ENCODE measurements at places on chromosomes 4 and X.

DNA sequence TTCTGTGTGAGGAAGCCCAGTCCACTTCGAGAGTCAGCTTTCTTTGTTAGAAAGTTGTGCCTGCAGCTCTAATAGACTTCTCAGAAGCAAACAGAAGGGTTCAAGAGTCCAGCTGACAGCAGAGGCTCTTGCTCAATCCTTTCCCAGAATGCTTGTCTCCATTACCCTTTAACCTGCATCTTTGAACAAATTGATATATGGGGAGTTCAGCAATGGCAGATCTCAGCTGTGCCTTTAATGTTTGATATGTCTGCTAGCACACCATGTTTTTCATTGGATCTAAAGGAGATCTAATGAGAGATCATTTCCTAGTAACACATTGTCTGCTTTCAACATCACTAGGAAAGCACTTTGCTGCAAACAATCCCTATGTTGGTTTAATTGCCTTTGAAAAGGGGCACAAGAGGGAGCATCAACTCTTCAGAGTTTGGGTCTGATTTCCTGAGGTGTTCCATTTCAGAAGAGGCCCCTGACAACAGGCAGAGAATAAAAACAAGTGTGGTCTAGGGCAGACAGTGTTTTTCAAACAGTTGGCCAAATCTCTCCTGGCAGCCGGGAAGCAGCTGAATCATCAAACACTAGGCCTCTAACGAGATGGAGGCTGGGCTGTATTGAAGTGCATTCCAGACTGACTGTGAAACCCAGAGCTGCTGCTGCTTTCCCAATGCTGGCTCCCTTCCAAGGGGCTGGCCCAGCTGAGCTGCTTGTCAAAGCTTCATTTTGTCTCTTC lies 55.5 kb downstream of the LUZP4 start:
- DNase-seq = peak; percentile 81

- DNase-seq = no peak
These were observed 10.4 kb upstream of the PDGFRA start for GRCh38 chr4:54218736-54219135.

DNA sequence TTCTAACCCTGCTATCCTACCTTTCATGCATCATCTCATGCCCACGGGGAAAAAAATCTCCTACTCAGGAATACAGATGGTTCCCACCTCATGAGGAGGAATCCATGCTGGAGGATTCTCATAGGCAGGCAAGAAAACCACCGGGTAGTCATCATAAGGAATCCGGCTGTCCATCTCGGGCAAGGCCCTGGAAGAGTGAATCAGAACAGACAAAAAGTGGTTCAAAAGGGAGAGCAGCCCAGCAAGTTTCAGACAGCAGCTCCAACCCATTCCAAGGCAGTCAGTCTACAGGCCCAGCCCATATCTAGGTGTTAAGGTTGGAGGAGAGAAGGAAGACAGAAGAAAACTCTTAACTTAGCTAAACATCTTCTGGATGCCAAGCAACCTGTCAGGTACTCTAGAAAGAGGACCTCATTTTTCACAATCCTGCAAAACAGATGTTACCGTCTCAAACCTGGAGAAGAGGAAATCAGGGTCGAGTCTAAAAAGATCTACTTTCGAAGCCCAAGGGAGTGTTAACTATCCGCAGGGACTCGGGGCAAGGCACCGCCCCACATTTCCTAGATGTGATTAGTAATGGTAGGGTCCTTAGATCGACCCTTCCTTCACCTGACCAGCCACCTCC lies 447 bp downstream of the PDZD11 start:
- peak; percentile 6 for DNase-seq

- no peak for DNase-seq
These were observed 17.4 kb upstream of the UGT2B7 start for GRCh38 chr4:69078852-69079251.

- DNase-seq = peak; percentile 67
These were observed 779 bp upstream of the DDX60L start for GRCh38 chr4:168480931-168481611.

- DNase-seq = no peak
These were observed 6.4 kb downstream of the LRPAP1 start for GRCh38 chr4:3525532-3526430.

GRCh38 chr4:107915220-107915619 lies 16.1 kb upstream of the CYP2U1 start:
- DNase-seq = no peak

DNA sequence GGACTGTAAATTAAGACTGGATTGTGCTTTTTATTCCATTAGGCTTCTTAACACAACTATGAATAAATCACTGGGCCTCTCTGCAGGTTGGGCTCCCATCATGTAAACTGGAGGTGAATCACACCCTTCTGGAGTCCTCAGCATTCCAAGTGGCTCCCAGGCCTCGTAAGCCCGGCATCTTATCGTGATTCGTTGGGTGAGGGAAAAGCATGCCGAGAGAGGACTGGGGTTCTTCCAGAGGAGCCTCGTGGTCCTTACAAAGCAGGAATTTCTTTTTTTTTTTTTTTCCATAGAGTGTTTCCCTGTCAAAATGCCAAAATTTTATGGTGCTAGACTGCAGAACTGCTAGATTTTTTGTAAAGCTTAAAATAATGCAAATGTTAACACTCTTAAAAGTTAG lies 20.0 kb downstream of the CLDN22 start:
- no peak for DNase-seq

- no peak for DNase-seq
These were observed 252.5 kb downstream of the COL25A1 start for GRCh38 chr4:109049926-109050325.

DNA sequence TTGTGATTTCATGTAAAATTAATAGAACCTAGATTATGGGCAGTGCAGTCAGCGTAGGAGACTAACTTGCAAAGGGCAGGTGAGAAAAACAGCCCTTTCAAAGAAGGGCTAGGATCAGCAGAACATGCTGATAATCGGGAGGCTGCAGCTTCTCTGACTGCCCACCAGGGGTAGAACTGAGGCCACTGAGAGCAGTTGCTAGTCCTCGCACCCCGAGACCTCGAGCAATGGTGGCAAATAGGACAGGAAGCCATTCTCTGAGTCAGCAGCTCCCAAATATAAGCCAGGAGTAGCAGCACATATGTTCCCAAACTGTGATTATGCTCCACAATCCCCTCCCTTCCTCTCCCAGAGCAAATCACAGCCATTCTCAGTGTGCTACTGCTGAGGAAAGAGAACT lies 186.5 kb downstream of the MSL3 start:
- peak; percentile 54 for DNase-seq

DNA sequence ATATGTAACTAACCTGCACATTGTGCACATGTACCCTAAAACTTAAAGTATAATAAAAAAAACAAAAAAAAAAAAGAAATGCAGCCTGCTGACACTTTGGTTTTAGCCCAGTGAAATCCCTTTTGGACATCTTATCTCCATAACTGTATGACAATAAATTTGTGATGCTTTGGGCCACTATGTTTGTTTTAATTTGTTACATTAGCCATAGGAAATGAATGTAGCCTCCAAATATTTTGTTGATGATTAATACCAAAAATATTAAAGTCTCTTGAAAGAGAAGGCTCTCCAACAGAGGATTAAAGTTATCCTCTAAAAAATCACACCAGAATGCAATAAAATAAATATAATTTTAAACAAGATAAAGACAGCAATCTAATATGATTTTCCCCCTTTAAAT lies 852.7 kb upstream of the SLIT2 start:
- DNase-seq = peak; percentile 19

- DNase-seq = no peak
These were observed 25.6 kb upstream of the FHDC1 start for GRCh38 chr4:152910521-152910920.

DNA sequence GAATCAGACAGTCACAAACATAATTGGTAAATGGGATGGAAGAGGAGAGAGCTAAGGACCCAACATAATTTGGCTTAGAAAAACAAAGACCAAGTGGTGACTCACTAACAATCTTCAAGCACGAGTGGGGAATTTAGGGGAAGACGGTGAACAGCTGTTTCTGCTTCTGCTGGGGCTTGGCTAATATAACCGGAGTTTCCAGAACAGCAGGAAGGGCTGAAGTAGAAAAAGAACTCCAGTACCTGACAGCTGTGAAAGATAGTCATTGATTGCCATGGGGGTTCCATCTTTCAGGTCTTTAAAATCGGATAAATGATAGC lies 290.9 kb upstream of the LDB2 start:
- DNase-seq = peak; percentile 70

- peak; percentile 66 for DNase-seq
These were observed 61.3 kb downstream of the SEPTIN11 start for GRCh38 chr4:77010841-77011354.

- DNase-seq = peak; percentile 73
These were observed 32.9 kb downstream of the HTT-AS start for GRCh38 chr4:3041192-3042142.

DNA sequence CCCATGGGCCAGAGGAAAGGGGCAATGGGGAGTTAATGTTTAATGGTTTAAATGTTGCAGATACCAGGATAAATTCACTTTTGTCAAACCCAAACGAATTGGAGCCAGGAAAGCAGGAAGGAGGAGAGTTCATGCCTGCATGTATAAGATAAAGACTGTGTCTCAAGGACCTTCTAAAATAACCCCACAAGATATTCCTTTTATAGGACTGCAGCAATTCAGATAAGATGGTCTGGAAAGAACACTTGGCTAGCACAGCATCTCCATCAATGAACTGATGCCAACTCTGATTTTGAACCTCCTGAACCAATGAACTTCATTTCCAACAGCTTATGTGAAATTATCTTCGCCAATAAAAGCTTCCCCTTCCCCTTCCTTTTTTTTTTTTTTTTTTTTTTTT lies 31.3 kb upstream of the LONRF3 start:
- DNase-seq = no peak

DNA sequence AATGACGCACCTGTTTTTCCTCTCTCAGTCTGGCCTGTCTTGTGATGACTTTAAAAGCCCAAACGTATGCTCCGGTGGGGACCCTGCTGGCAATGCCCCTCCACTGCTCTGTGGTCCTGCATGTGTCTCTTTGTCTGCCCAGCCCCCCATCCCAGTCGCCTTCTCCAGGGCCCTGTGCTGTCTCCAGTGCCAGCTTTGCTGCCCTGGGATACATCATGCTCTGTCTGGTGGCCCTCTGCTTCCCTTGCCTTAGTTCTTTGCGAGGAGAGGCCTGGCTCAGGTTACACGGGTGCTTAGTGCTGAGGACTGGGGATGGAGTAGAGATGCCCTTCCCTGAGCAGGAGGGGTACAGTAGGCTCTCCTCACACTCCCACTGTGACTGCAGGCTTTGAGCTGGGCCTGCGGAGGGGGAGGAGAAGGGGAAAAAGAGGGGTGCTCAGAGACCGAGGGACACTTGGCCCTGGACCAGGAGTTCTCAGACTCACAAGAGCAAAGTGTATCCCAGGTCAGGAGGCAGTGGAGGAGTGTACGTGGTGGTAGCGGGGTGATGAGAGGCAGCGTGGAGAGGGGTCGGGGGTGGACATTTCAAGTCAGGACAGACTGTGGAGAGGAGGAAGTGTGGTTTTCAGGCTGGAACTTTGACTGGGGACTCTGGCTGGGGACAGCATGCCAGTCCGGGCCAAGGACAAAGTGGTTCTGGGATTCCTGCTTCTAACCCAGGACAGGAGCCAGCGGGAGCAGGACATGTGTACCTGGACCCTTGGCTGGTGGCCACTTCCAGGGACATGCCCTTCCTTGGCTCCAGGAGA lies 2.8 kb downstream of the APLN start:
- DNase-seq = no peak

- DNase-seq = peak; percentile 38
These were observed 20.4 kb downstream of the PIN4 start for GRCh38 chrX:72201836-72202536.

DNA sequence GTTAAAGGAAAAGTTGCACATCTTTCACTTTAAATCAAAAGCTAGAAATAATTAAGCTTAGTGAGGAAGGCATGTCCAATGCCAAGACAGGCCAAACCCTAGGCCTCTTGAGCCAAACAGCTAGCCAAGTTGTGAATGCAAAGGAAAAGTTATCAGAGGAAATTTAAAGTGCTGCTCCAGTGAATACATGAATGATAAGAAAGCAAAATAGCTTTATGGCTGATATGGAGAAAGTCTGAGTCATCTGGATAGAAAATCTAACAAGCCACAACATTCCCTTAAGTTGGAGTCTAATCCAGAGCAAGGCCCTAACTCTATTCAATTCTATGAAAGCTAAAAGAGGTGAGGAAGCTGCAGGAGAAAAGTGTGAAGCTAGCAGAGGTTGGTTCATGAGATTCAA lies 23.8 kb downstream of the NPFFR2 start:
- DNase-seq = no peak

DNA sequence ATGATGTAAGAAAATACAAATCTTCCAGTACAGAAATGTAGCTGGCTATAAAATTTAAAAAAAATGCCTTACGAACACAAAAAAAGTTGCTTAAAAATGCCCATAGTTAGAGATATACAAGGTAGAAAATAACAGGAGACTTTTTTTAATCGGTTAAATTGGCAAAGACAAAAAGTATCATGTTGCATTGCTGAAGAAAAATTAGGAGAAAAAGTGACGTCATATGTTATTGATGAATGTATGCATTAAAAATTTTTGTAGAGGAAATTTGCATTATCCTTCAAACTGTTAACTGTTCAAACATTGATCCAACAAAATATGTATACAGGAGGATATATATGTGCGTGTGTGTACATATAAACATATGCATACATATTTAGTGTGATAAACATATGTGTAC lies 1634.4 kb upstream of the PCDH7 start:
- no peak for DNase-seq

DNA sequence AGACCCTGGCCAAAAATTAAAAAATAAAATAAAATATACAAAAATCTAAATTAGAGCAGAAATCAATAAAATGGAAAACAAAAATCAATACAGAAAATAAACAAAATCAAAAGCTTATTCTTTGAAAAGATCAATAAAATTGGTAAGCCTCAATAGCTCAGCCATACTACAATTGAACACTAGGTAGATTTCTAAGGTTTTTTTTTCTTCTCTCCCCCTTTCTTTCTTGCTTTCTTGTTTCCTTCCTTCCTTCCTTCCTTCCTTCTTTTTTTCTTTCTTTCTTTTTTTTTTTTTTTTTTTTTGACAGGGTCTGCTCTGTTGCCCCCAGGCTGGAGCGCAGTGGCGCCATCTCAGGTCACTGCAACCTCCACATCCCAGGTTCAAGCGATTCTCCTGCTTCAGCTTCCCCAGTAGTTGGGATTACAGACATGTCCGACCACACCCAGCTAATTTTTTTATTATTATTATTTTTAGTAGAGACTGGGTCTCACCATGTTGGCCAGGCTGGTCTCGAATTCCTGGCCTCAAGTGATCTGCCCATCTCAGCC lies 23.4 kb upstream of the PPP3CA start:
- no peak for DNase-seq

DNA sequence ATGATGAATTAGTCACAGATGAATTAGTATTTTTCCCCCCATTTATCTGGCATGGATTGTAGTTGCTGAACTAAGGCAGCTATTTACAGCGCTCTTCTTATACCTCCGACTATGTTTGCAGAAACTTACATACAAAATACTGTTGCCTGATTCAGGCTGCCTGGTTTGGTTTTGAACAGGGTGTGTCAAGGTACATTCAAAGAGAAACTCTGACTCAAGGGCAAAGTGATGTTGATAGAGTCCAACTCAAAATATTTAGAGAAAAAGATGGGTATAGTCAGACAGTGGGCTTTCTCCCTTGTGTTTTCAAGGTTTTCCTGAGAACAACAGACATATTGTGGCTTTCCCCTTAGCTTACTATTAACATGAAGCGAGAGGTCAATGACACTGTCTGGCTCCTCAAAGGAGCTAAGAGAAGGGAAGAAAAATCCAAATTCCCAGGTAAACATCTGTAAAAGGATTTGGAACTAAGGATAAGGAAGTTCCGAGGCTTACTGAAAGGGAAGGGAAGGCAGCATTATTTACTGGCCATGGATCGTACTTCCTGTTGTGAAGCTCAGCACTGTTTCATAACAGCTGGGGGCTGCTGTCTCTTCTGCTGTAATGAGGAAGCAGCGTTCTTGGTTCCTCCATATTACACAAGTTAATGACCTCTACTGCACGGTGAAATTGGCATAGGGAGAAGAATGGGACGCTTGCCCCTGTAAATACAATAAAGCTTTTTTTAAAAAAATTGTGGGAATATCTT lies 30.9 kb downstream of the FAM9C start:
- no peak for DNase-seq
